ENCODE measurements at places on chromosomes 11 and 22. TPM values are rescaled to one million over a fixed set of nuclear protein-coding genes. Genes with fewer than 3 reads are reported as not detected.

DNA sequence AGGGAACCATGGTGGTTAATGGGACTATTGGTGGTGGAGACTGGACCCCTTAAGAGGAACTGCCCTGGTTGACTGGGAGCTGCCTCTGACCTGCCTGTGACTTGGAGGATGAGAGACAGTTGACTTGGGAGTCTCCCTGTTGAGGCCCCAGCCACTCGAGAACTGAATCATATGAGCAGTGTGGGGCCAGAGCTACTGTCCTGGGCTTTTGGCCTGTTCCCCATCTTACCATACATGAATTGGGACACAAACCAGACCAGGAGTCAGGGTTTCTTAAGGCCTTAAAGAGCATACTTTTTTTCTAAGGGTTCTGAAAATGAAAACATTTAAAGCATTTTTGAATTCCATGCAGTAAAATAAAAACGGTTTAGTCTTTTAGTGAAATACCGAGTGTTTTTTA is 92.8 kb downstream of the TEAD1 start:
- DNase-seq, result no peak

- no peak for DNase-seq
Measured at GRCh38 chr22:25064894-25065560, 112.5 kb downstream of the KIAA1671 start.

GRCh38 chr22:28023036-28023435 is 104.0 kb upstream of the PITPNB start:
- DNase-seq, result peak; percentile 26

DNA sequence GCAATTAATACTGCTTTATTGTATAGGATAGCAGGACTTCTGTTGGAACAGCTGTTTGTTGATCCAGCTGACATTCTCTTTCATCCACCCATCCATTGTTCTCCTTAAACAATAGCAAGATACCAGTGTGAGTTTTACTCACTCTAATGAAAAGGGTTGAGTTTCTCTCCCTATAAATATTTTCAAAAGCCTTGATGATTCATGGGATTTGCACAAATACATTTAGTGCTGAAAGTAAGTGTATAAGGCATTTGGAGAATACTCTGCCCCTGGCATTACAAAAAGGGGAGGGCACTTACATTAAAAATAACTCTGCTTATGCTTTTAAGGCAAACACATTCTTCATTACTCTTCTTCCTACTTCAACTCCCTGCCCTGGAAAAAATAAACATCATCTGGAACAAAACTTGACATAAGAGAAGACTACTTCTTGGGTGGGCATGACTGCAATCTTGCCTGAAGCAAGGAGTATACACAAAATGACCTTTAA is 634.9 kb downstream of the METTL15 start:
- no peak for DNase-seq

GRCh38 chr11:95108671-95109551 is 19.3 kb downstream of the ENDOD1 start:
- DNase-seq, result no peak

DNA sequence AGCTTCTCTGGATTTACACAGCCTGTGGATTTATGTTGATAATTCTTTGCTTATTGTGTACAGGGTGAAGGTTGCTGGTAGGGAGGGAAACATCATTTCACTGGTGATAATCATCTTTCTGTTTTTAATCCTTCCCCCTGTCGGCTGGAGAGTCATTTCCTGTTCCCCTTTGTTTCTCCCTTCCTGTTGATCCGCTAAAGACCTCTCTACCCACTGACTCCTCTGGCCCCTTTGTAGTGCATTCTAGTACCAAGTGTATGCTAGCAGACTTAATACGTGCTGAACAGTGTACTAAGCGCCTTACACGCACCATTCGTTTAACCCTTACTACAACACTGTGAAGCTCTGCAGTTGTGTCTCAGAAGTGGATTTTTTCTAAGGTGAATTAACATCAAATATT is 19.0 kb upstream of the OR9Q1 start:
- no peak for DNase-seq

GRCh38 chr22:42171417-42171816 is 40.8 kb upstream of the CYP2D6 start:
- no peak for DNase-seq

DNA sequence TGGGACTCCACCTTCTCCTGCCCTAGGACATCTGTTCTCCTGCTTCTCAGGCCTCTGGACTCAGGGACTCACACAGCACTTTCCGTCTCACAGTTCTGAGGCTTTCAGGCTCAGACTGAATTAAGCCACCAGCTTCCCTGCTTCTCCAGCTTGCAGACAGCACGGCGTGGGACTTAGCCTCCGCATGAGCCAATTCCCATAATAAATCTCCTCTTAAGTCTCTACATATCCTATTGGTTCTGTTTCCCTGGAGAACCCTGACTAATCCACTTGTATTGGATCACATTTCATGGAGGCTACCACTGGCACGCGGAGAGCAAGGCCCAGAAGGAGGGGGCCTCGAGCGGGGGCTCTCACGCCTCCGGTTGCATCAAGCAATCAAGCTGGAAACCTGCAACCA is 1313.6 kb downstream of the TBC1D22A start:
- no peak for DNase-seq

DNA sequence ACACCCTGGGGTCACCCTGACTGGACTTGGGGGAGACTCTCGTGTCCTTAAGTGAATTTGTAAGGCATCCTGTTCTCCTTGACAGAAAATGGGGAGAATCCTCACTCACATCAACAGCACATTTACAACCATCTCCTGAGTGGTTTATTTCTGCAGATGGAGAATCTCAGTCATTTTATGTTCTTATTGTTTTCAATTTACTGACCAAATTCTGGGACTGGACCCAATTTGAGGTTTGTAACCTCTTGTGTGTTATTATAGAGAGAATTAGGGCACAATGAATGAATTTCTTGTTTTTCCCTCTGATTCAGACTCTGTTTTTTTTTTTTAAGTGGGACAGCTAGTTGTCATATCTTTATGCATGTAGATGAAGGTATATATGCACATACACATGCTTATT is 104.9 kb downstream of the ADAMTS15 start:
- DNase-seq, result no peak

- DNase-seq, result no peak
Measured at GRCh38 chr11:61476371-61476770, 32.2 kb upstream of the LRRC10B start.

DNA sequence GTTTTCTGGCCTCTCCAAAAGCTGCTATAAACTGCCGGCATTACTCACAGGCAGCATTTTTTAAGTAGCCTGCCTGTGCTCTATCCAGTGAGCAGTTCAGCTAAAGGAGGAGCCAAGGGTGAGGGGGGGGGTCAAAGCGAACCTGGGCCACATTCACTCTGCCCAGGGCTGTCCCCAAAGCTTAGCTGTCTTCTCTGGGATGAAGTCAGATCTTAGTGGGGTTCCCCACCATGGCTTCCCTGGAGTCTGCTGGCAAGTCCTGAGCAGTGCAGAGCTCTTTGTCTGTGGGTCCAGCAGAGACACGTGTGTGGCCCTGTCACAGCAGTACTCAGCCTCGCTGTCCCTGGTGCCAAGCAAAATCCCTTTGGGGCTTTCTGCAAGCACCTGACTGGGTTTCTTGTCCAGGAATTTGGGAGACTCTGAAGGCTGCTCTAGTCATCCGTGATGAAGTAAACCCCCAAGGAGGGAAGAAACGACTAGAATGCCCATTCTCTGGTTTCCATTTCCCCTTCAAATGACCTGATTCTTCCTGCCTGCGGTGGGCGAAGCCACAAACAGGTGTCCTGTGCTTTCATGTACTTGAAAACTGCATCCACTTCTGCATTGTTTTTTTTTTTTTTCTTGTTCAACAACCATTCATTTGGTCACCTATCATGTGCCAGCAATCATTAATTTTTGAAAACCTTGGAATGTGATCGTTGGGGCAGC is 2.6 kb downstream of the KCNJ5 start:
- no peak for DNase-seq

DNA sequence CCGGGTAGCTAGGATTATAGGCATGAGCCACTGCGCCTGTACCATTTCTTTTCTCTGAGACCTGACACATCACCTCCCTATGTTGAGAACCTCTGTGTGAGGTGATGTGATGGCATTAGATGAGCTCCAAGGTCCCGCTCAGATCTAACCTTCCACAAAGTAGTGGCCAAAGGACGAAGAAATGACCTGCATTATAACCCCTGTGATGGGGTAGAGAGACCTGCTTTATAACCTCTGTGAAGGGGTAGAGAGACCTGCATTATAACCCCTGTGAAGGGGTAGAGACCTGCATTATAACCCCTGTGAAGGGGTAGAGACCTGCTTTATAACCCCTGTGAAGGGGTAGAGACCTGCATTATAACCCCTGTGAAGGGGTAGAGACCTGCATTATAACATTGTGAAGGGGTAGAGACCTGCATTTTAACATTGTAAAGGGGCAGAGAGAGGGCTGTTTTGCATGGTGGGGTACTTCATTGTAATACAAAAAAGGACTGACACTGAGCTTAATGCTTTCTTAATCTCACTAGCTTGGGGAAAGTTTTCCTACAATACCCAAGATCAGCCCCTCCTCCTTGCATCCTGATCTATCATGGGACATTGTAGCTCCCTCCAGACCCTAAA is 8.5 kb downstream of the MIEF1 start:
- DNase-seq, result no peak

GRCh38 chr11:112881461-112881860 is 79.8 kb upstream of the NCAM1 start:
- DNase-seq, result peak; percentile 71

DNA sequence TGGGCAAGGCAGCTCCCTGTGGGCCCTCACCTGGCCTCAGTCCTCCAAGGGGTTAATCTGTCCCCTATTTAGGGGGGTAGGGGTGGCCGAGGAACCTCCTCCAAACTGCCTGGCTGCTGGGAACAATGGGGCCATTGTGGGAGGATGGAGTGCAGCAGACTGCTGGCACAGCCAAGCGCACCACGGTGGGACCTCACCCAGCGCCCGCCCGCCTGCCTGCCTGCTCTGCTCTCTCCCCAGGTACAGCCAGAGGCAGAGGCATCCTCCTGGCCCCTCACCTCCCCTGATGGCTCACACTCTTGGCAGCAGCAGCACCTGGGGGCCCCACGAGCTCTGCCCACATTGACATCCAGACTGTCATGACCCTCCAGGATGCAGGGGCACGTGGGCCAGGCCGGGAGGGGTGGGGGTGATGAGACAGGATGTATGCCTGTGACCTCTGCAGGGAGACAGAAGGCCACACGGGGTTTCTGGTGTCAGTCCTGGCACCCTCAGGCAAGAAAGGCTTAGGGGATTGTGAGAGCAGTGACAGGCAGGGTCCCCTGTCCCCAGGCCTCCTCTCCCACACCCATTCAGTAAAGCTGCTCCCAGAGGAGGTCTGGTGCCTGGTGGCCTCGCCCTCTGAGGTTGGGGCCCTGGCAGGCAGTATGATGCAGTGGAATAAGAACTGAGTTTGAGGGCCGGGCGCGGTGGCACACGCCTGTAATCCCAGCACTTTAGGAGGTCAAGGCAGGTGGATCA is 11.4 kb downstream of the BCL9L start:
- DNase-seq, result peak; percentile 70

- no peak for DNase-seq
Measured at GRCh38 chr11:13928566-13929251, 33.8 kb upstream of the SPON1 start.

GRCh38 chr11:75149766-75150465 is 991 bp upstream of the SLCO2B1 start:
- no peak for DNase-seq

DNA sequence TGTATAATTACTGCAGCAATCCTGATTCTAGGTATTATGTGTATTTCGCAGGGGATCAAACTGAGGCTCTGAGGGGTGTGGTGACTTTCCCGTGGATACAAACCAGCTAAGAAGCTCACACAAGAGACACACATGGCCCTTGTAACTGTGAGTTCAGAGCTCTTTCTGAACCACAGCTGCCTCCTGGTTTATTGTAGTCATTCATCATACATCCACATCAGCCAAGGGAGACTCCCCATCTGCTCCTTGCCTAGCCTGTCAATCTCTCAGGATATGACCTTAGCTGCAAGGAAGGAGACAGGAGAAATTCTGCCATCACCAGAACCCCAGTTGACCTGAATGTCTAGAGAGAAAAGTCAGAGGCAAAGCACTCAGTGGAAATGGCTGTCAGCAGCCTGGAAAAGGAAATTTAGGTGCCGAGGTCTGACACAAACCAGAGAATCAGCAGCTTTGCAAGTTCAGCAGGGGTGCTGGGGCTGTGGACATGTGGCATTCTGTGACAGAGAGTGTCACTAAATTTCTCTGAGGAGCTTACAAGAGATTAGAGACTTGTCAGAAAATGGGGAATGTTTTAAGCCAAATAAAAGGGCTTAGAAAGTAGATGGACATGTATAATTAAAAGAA is 209.5 kb downstream of the AASDHPPT start:
- no peak for DNase-seq

DNA sequence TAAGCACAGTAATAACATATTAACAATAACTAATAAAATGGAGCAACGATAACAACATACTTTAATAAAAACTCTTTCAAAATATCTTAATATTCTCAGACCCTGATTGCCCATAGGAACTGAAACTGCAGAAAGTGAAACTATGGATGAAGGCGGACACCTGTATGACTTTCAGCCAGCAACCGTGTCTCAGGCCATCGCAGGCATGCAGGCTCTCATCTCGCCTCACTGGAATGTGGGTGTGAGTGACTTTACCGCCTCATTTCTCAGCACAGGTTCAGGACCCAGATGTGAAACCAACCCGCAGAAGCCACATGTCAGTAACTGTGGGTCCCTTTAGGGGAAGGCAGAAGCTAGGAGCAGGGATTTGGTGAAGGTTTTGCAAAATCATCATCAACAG is 539.1 kb downstream of the FAM181B start:
- DNase-seq, result no peak

DNA sequence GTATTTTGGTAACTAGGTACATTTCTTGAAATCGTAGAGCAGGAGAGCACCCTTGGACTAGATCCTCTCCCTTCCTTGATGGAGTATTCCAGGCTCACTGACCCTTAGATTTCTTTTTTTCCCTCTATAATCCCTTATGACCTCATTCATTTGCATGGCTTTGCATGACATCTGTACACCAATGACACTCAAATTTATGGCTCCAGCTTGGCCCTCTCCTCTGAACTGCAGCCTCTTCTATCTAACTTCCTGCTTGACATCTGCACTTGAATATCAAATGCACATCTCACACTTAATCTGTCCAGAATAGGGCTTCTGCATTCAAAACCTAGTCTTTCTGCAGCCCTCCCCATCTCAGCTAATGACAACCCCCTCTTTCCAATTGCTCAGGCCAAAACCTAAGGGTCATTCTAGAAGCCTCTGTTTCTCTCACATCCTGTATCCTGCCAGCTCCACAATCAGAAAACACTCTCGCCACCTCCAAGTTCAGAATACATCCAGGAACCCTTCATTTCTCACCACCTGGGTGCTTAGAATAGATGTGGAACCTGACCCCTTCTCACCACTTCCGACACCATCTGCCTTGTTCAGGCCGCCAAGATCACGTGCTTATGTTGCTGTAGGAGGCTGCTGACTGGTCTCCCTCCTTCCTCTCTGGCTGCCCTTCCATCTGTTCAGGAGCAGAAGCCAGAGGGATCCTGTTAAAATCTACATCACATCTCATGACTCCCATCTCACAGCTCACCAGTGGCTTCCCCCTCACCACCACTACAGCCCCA is 138.9 kb upstream of the MTNR1B start:
- DNase-seq, result no peak

CD81 gene
- total RNA-seq, result 618 TPM

KCTD14 gene
- 4.0 TPM for total RNA-seq

IGSF22 gene
- total RNA-seq, result 0.58 TPM

MICALL1 gene
- 30.4 TPM for total RNA-seq

F2 gene
- not detected for total RNA-seq

P4HA3 gene
- total RNA-seq, result 0.45 TPM

PHLDB1 gene
- total RNA-seq, result 419 TPM

MS4A15 gene
- total RNA-seq, result not detected

SLC22A25 gene
- not detected for total RNA-seq

BTG4 gene
- total RNA-seq, result not detected

Measured in sciatic nerve (tissue), 2 donors.